ENCODE measurements at places on chromosomes 6 and 20.

GRCh38 chr6:37134396-37135191, 35.4 kb upstream of the PIM1 start:
- no peak for DNase-seq

- DNase-seq, result no peak
Measured at GRCh38 chr20:51089840-51090239, 66.9 kb upstream of the KCNG1 start.

- no peak for DNase-seq
Measured at GRCh38 chr6:12601881-12602280, 114.7 kb upstream of the PHACTR1 start.

- no peak for DNase-seq
Measured at GRCh38 chr6:150261997-150262697, 106.7 kb upstream of the IYD start.

- no peak for DNase-seq
Measured at GRCh38 chr20:56433880-56434255, 21.8 kb downstream of the CASS4 start.

- DNase-seq, result no peak
Measured at GRCh38 chr6:135535989-135536414, 38.5 kb upstream of the AHI1 start.

- DNase-seq, result no peak
Measured at GRCh38 chr20:50992733-50993457, 30.0 kb downstream of the KCNG1 start.

DNA sequence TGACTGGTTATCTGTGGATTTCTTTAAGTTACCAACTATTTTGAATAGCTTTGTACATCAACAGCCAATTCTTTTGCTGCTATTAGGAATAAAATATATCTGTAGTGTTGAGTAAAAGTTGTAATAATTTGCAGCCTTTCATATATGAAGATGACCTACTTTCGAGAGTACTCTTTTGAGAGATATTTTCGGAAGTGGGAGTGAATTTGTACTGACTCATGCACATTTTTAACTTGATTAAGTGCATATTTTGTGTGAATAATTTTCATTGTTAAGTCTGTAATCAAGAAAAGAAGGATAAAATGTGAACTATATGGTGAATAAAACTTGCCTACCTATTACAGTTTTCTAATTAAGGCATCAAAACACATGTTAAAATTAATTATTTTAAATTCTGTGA, 51.9 kb downstream of the L3MBTL3 start:
- no peak for DNase-seq

DNA sequence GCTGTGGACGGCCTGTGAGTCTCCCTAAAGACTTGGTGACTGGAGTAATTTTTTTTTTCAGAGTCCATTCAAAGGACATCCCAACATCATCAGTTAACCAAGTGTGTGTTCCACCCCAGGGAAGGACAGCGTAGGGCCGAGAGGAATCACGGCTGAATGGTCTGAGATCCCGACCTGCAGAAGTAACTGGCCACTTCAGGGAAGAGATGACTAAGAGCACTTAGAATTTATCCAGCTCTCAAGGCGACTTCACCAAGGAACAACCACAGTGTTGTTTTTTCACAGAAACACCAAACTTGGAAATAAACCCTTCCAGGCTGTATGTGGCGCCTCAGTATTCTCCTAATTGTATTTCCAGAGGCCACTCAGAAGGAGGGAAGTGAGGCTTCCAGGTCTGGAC, 231.6 kb downstream of the FNDC1 start:
- no peak for DNase-seq

GRCh38 chr20:54250691-54251090, 42.8 kb downstream of the PFDN4 start:
- DNase-seq, result no peak

DNA sequence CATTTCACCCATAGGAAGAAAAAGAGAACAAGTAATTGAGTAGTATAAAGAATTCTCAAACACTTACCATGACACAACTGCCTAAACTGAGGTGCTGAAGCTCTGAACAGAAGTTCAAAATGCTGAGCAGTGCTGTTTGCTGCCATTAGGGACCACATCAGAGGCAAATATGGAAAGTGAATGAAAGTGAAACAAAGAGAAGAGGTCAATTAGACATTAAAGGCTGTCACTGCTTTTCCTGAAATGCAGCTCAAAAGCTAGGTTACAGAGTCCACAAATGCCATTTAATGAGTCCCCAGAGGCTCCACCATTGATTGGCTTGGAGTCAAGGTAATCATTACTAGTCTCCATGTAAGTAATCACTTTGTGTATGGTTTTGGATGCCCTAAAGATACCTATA, 46.1 kb downstream of the POU3F2 start:
- DNase-seq, result no peak

DNA sequence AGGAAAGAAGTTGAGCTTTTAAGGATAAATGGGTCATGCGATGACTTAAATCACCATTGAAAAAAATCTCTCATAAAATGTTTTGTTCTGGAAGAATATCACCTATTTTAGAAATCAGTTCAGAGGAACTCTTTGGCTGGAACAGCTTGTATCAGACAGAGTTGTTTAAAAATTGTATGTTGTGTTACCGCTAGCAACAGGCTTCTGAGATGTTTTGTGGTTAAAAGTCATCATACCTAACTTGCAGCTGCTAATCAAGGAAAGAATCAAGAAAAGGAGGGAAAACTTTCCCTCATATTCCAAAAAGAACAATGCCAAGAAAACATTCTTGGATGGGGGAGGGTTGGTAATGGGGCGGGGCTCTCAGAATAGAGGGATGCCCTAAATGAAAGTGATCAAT, 220.7 kb upstream of the CITED2 start:
- no peak for DNase-seq

DNA sequence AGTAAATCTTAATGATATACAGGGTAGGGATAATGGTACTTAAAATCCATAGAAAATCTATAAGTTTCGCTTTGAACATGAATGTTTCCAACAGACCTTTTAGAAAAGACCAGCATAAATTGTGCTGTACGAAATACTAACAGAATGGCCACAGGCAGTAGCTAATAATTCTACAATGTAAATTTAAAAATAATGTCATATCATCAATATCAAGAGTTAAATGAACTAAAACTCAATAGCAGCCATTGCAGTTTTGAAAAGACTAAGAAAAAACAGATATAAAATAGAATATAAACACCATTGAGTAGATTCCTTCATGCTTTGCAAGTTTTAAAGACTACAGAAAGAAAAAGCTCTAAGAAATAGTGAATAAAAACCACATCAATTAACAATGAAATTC, 14.7 kb downstream of the TBC1D32 start:
- DNase-seq, result no peak

DNA sequence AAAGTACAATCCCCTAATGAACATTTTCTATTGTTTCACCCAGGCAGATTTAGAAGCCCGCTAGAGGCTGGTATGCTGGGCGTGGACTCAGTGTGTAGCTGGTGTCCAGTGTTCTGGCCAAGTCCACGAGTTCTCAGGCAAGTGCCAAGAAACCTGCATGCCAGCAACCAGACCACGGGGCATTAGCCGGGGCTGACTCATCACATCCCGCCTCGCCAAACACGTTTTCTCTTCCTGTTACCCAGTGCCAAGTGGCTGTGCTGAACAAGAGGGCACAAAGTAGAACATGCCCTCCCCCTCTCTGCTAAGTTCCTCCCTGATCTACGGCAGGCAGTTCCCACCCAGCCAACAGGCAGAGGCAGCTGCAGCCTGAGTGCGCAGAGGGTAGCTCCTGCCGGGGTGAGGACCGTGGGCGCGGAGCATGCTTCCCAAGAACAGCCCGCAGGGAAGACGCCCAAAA, 29.6 kb downstream of the RAMACL start:
- DNase-seq, result no peak
